ENCODE measurements at places on chromosomes 4 and X.

- DNase-seq = no peak
Measured at GRCh38 chr4:83932750-83933391, 397.0 kb downstream of the GPAT3 start.

DNA sequence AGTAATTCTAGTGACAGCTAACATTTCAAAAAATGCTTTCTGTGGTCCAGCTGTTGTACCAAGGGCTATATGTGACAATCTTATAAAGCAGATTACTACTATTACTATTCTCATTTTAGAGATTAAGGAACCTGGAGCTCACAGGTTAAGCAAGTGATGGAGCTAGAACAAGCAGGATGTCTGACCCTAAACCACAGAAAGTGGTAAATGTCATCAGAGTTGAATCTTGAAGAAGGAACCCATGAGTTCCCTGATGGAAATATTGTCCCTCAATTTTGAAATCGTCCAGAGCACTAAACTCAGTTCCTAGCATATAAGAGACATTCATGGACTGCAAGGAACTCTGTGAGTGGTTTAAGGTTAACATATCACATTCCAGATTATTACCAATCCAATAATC lies 214.0 kb downstream of the APBB2 start:
- no peak for DNase-seq

DNA sequence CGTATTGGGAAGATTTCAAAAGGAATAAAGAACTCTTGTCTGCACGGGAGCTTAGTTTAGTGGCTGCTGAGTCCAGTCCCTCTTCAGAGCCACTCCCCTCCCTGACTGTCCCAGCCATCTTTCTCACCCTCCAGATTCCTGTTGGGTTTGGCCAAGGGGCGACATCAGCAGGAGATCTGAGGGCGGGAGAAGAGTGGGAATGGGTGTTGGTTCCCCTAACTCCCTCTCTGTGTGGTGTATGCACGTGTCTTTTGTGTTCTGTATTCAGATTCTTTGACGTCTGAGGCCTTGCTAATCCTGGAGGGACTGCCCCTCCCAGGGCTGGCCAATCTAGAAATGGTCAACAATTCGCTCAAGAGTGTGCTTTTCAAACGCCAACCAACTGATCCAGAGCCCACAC lies 37.4 kb downstream of the CYTL1 start:
- no peak for DNase-seq

GRCh38 chrX:20265726-20266681 lies 705 bp downstream of the RPS6KA3 start:
- no peak for DNase-seq

DNA sequence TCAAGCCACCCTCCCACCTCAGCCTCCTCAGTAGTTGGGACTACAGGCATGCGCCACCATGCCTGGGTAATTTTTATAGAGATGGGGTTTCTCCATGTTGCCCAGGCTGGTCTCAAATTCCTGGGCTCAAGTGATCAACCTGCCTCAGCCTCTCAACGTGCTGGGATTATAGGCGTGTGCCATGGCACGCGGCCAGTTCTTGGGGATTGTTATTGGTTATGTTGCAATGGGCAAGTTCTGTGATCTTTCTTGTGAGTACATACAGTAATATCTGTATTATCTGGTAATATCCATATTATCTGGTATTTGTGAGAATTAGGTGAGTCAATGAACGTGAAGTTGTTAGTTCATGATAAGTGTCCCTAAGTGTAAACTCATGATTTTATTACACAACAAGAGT lies 90.3 kb upstream of the TBL1X start:
- DNase-seq = no peak

- no peak for DNase-seq
Measured at GRCh38 chrX:53256446-53257041, 24.8 kb downstream of the IQSEC2 start.

- no peak for DNase-seq
Measured at GRCh38 chr4:81905971-81906370, 434.3 kb upstream of the RASGEF1B start.

GRCh38 chr4:100149190-100149589 lies 41.1 kb downstream of the DDIT4L start:
- no peak for DNase-seq

GRCh38 chrX:71997320-71997719 lies 86.7 kb downstream of the NHSL2 start:
- DNase-seq = no peak

GRCh38 chr4:122552898-122553297 lies 68.0 kb downstream of the IL21 start:
- DNase-seq = no peak

- DNase-seq = no peak
Measured at GRCh38 chr4:165602621-165603020, 223.8 kb downstream of the CPE start.

- DNase-seq = no peak
Measured at GRCh38 chr4:38856524-38857337, at the start of gene TLR6. Gene TLR6 (minus strand): TSS chr4:38856817. CDS start chr4:38829473, 27,344 bp downstream.

GRCh38 chrX:150482537-150483206 lies 85.7 kb upstream of the MTM1 start:
- DNase-seq = no peak

GRCh38 chrX:40240844-40241243 lies 143.1 kb upstream of the BCOR start:
- DNase-seq = no peak

GRCh38 chrX:150635952-150636351 lies 57.2 kb upstream of the MTMR1 start:
- no peak for DNase-seq

DNA sequence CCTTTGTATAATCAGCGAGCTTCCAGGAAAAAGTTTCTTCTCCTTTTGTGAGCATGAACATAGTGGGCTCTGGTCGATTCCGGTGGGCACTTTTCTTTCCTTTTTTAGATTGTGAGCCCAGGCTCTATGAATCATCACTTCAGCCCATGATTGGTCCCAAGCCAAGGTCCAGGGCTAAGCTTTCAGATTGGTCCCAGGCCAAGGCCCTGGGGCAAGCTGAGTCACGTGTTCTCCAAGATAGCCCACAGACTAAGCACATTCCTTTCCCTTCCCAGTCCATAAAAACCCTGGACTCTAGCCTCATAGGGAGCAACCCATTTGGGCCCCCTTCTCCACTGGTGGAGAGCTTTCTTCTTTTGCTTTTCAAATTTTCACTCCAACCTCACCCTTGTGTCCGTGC lies 430.5 kb downstream of the NAP1L3 start:
- no peak for DNase-seq

GRCh38 chr4:85769009-85769408 lies 294.1 kb downstream of the ARHGAP24 start:
- DNase-seq = no peak

DNA sequence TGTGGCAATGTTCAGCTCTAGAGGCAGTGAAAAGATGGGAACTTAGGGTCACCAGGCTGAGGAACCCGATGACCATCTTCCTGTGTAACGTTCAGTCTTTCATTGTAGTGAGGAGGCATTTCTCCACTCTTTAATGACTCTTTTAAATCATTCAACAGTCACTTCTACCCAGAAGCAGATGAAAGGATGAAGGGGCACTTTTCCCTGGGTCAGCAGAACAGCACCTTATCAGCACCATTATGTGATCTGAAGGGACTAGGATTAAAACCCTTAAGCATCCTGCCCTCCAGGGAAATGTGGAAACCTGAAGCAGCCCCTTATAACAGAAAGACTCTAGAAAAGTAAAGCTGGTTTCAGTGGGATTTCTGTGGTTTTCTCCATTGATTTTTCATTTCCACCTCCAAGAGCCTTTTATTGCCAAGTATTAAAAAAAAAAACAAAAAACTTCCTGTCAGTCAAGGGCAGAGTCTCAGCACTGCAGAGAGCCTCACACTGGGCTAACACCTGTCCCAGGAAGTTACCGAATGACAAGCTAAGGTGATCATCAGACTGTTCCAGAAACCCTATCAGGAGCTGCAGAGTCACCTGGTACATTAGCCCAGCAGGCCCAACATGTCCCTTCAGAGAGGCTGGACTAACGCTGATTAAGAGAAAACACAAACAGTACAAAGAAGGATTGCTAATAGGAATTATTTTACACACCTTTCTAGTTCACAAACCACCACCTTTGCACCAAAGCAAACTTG lies 185.9 kb downstream of the SHROOM3 start:
- no peak for DNase-seq

DNA sequence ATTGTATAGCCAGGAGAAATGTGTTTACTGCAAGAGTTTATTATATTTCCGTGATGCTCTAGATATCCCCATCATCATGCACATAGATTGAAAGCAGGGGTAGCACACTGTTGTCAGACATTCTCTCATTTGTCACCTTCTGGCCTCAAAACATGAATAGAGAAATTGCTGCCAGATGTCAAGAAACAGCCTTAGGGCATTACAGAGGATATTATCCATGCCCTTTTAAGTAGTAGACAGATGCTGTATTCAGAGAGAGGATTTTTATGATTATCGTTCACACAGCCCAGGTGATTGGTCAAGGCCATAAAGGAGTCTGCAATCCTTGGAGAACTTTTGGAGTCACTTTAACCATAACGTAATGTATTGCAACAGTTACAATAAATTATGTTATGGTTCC lies 1961.5 kb upstream of the TENM3 start:
- DNase-seq = peak; percentile 9

DNA sequence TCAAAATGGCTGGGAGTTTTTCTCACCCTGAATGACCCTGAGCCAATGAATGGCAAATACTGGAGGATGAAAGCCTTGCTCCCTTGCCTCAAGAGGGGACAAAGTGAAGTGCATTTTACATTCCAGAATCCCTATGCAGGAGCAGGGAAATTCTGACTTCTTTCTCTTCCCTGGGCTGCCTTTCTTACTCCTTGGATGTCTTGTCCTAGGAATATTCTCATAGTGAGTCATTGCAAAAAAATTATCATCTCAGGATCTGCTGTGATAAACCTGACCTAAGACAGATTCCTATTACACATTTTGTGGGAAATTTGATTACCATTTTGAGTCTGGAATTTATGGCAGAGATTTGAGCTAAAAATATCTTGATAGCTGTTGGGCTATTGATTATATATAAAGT lies 199.9 kb downstream of the TMA16 start:
- no peak for DNase-seq

DNA sequence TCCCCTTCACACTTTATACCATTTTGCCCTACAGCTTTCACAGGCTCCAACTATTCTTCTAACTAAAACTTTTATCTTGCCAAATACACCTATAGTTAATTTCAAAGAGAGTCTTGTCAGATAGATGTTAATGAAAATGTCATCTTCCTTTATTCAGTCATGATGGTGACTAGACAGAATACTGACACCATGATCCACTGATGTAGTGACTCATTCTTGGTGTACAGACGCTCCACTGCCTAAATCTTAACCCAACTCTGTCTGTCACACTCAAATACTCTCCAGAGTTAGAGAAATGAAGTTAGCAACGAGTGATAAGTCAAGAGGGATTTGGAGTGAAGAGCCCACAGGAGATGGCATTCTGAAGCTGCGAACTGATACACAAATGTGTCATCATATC lies 32.1 kb upstream of the HDAC8 start:
- no peak for DNase-seq

- no peak for DNase-seq
Measured at GRCh38 chrX:1679238-1679637, 64.4 kb downstream of the ASMT start.

DNA sequence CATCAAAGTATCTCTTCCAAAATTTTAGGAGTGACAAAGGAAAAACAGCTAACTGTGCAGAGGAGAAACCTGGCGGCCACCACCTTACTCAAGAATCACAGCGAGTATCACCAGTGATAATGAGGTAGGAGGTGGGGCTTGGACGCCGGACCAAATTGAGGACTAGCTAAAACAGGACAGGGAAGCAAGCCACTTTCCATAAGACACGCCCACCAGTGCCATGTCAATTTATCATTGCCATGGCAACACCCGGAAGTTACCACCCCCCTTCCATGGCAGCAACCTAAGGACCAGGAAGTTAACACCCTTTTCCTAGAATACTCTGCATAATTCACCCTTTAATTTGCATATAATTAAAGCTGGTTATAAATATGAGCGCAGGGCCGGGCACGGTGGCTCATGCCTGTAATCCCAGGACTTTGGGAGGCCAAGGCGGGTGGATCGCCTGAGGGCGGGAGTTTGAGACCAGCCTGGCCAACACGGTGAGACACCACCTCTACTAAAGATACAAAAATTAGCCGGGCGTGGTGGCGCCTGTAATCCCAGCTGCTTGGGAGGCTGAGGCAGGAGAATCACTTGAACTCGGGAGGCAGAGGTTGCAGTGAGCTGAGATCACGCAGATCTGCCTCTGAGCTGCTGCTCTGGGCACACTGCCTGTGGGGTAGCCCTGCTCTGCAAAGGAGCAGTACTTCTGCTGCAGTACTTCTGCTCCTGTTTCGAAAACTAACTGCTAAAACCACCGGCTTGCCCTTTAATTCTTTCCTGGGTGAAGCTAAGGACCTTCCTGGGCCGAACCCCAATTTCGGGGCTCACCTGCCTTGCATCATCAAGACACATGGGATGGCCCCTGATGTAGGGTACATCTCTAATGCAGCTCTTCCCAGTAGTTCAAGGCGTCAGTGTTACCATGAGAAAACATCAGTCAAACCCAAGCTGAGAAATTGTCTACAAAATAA lies 116.7 kb downstream of the HMX1 start:
- DNase-seq = no peak

- no peak for DNase-seq
Measured at GRCh38 chr4:113311047-113311446, 261.6 kb downstream of the ANK2 start.

GRCh38 chr4:140930557-140930956 lies 174.4 kb upstream of the TBC1D9 start:
- DNase-seq = no peak

- DNase-seq = no peak
Measured at GRCh38 chr4:7805533-7806337, 133.9 kb downstream of the AFAP1 start.

DNA sequence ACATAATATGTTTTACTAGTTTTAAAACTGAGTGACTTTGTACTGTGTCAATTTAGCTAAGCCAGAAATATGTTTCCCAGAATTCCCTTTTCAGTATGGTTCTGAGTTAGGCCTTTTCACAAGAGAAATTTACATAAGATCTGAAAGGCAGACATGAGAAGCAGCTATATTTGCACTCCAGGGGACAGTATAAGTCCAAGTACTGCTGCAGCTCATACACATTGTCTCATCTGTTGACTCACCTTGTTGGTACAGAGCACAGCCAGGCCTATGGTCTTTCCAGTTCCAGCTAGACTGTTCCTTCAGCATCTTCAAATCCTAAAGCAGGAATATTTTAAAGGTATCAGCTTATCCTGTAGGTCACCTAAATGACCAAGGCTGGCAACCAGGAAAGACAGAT lies 53.5 kb downstream of the BMP3 start:
- no peak for DNase-seq

GRCh38 chr4:95516528-95517017 lies 32.2 kb downstream of the UNC5C start:
- DNase-seq = no peak

DNA sequence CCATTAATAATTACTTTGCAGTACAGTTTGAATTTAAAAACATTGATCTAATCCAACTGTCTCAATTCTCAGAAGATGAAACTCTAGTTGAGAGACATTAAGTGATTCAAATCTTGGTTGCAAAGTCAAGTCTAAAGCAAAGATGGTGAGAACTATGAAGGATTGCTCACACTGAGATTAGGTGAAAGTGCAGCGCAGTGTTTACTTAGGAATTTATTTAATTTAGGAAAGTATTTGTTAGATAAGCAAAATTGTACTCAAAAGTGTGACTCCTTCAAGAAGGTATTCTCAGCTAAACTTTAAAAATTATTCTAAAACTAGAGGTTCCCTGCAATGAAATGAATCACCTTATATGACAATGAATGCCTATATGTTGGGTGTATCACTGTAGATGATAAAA lies 454.9 kb downstream of the PDGFC start:
- DNase-seq = no peak

- DNase-seq = no peak
Measured at GRCh38 chr4:31844350-31844749, 1124.2 kb downstream of the PCDH7 start.

GRCh38 chr4:174207367-174207766 lies 76.1 kb downstream of the FBXO8 start:
- DNase-seq = no peak
